Renal pelvis (tissue), 12 donors: ENCODE measurements at places on chromosomes 1 and 21. TPM values are rescaled to one million over a fixed set of nuclear protein-coding genes. Genes with fewer than 3 reads are reported as not detected.

DNA sequence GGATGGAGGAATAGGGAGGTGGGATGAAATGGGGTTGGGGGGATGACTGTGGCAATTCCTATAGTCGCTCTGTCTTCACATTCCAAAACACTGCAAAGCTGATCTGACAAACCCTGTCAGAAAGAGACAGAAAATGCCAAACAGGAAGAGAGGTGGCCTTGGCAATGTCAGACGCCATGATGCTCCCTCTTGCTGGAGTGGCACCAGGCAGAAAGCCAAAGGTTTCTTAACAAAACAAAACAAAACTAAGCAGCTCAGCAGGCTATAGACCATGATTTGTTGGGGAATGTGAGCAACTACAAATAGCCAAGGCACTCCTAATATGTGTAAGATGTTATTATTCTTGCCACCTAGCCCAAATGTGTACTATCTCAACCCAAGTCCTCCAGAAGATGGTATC lies 42.9 kb upstream of the PLA2G2C start:
- no peak for DNase-seq

GRCh38 chr1:78624035-78624434 lies 3.8 kb downstream of the IFI44L start:
- DNase-seq = no peak

- no peak for DNase-seq
These were observed 28.8 kb downstream of the VANGL2 start for GRCh38 chr1:160429125-160429561.

DNA sequence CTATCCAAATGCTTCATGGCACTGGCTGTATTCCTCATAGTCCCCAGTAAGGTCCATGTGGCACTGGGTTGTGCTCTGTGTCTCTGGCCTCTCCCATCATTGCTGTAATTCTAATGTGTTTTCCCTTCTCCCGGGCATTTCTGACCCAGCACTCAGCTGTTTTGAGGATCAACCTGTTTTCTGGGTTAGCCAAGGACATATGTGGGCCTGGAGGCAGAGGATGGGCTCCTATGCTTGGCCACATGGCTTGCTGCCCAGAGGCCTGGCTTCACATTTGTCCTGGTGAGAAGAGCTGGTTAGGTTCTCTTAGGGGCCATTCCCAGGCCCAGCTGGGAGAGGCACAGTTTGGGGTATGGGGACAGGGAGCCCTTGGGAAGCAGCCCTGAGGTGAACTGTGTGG lies 103.1 kb downstream of the FAM78B start:
- DNase-seq = no peak

- DNase-seq = no peak
These were observed 9.9 kb downstream of the TGFBR3 start for GRCh38 chr1:91876040-91876470.

DNA sequence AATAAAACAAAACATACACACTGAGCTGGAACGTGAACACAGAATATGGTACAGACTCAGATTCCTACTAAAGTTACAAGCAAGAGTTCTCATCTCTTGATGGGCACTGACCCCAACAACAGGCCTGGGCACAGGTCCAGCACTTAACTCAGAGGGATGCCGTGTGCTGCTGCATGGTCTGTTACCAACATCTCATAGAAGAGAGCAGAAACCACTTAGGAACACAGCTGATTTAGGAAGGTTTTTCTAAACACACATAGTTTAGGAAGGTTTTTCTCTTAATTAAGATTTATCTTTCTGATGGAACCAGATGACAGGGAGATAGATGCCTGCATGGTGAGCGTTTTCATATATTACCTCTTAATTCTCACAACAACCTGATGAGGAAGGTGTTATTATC lies 1.5 kb downstream of the GCLM start:
- DNase-seq = peak; percentile 12

DNA sequence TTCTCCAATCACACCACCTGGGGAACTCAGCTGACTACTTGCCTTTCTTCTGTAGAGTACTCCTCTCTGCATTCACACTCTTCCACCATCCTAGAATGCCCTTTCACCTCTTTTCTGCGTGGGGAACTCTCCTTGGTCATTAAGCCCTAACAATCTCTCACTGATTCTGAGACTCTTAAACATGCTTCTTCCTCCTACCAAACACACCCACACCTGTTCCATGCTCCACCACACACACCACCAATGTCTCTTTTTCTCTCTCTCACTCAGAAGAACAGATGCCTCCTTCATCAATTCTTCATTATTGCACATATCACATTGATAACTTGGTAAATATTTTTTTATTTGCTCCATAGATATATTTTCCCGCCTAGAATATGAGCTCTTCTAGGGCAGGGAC lies 53.6 kb downstream of the WARS2 start:
- no peak for DNase-seq

GRCh38 chr1:213231795-213232231 lies 180.8 kb downstream of the RPS6KC1 start:
- DNase-seq = no peak

GRCh38 chr1:923131-923990 lies at the start of gene SAMD11:
Gene SAMD11 (plus strand): TSS chr1:923923. CDS start chr1:924432, 509 bp downstream.
- peak; percentile 94 for DNase-seq

GRCh38 chr1:199774433-199775089 lies 252.9 kb upstream of the NR5A2 start:
- no peak for DNase-seq

DNA sequence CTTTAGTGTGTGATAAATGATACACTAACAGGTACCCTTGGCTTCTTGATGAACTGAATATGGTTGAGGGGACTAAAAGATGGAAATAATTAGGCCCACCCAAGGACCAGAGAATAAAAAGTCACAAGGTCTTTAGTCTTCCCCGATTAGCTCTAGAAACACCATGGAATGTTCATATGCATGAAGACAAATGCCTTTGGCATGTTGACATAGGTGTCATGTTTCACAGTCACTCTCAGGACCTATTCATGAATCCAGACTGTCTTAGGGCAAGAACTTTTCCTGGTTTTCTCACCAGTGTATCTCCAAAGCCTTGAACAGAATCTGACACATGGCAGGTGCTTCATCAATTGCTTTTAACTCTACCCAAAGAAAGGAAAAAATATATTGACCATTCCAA lies 412.8 kb downstream of the AJAP1 start:
- peak; percentile 42 for DNase-seq

DNA sequence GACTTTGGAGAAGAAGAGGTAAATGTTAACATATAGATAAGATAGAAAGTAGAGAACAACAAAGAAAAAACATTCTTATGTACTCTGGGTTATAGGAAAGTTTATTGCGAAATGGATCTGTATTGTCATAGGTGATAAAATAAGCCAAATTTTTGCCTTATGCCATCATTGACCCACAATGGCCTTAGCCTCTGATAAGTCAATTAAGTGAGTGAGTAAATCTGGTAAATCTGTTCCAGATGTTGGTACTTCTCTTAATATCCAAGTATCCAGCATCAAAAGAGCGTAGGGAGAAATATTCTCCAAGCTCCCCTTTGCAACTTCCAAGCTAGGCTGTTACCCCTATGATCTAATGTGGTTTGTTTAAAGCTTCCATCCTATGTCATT lies 38.3 kb upstream of the CLCA4 start:
- DNase-seq = no peak

GRCh38 chr1:172357753-172358385 lies 62.6 kb upstream of the C1orf105 start:
- DNase-seq = no peak

- DNase-seq = no peak
These were observed 17.2 kb upstream of the SLAMF6 start for GRCh38 chr1:160539990-160540858.

DNA sequence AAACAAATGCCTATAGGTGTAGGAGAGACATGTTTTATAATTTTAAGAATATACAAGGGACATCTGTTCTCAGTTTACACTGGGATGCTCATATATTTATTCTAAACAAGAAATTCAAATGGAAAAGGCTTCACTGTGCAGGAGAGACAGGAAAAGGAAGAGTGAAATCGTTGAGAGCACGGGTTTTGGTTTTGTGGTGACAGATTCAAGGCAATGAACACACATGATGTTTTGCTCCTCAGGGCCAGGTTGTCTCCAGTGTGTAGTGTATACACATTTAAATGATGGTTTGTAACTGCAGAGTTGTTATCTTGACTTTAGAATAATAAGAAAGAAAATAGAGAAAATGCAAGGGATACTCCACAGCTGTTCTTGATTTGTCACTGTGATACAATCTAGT lies 73.7 kb downstream of the S1PR1 start:
- DNase-seq = no peak

DNA sequence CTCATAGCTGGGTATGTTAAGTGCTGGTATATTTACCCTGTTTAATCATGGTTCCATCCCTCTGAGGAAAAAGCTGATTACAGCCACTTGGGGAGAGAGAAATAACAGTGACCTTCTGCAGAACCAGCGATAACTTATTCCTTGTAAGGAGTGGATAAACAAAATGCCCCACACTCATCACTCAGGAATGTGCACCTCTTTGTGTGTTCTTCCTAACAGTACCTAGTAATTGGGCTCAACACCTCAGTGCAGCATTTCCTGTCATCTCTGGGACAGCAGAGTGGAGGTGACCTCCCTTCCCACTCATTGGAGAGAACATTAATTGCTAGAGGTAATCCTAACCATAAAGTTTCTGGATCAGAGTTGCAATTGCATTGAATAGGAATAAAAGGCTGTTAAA lies 112.5 kb upstream of the F3 start:
- no peak for DNase-seq

DNA sequence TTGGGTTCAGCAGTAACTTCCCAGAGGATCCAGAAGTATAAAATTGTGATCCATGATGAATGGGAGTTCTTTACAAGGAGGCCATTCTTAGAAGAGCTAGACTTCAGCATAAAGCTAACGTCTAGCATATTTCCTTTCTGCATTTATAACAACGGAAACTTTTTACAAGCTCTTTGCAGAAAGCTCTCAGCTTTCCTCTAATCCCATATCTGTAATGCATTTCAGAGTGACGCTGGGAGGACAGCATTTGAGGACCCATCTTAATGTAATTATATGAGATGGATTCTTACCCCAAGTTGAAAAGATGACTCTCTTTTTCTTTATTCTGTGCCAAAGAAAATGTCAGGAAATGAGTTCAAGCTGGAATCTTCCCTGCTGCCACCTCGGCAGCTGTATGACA lies 132.0 kb upstream of the CACHD1 start:
- DNase-seq = no peak

DNA sequence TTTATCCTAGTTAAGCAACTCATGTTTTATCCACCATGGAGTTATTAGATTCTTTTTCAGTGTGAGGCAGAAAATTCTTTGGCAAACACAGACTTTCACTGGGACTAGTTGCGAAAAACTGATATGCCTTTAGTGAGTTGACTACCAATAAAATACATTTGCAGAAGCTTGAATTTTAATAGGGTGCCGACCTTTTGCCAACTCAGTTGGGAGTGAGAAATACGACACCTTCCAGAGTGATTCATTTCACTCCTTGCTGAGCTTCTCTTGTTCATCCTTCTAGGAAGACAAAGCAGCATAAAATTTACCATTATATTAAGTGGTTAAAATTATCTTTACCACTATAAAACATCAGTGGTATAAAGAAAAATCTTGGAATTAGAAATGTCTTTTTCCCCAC lies 1.2 kb upstream of the KRTAP23-1 start:
- DNase-seq = peak; percentile 12

GRCh38 chr1:5634893-5635292 lies 357.3 kb downstream of the NPHP4 start:
- DNase-seq = no peak

- no peak for DNase-seq
These were observed 26.3 kb downstream of the TRABD2B start for GRCh38 chr1:47970882-47971281.

- no peak for DNase-seq
These were observed 174.8 kb downstream of the LTN1 start for GRCh38 chr21:28817871-28818270.

DNA sequence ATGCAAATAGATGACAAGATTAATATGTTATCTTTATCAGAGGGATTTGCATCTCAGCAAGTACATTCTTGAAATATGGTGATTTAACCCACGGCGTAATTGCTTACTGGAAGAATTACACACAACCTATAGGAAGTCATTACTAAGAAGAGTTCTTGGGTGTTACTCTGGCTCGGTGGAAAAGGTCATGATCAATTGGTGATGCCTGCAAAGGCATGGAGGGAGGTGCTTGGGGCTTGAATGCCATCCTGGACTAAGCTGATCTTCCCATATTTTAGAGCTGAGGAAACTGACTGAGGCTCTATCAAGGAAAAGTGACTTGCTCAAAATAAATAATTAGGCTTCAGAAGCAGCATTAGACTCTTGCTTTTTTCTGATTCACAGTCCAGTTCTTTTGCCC lies 137.5 kb upstream of the JUN start:
- DNase-seq = no peak

Gene BATF3
- 1.1 TPM for polyA plus RNA-seq

Gene SELP
- 5.3 TPM for polyA plus RNA-seq

Gene PRR9
- polyA plus RNA-seq = not detected

Gene AMY2A
- not detected for polyA plus RNA-seq

Gene NFASC
- 16.6 TPM for polyA plus RNA-seq

Gene OR2T2
- not detected for polyA plus RNA-seq

Gene TRNP1
- 6.8 TPM for polyA plus RNA-seq

Gene PADI1
- polyA plus RNA-seq = 0.08 TPM

Gene VCAM1
- 31.4 TPM for polyA plus RNA-seq

Gene FALEC
- 0.36 TPM for polyA plus RNA-seq

Gene GATAD2B
- polyA plus RNA-seq = 25.5 TPM

Gene GNAT2
- polyA plus RNA-seq = 0.20 TPM

Gene OR6K3
- not detected for polyA plus RNA-seq

Gene ETV3L
- not detected for polyA plus RNA-seq
